ENCODE measurements at places on chromosomes 12 and 14.
A peak's percentile ranks its signal among the peaks of the same experiment; 100 is the strongest.

DNA sequence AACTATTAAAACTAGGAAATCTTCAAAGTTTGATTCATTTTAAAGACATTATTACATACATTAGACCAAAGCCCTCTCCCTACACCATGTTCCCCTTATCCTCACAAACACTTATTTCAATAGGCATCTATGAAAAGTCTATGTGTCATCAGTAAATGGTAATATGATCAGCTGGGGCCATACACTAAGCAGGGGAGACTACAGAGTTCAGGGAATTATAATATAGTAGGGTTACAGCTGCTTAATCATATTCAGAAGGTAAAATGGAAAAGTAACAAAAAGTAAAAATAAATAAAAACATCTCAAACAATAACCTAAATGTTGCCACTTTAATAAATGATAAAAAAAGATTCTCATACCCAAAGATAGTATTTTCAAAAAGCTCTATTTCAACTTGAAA, 29.1 kb downstream of the PAWR start:
- no peak for DNase-seq

- DNase-seq = peak; percentile 79
Measured at GRCh38 chr12:101857043-101857558, 20.3 kb upstream of the DRAM1 start.

DNA sequence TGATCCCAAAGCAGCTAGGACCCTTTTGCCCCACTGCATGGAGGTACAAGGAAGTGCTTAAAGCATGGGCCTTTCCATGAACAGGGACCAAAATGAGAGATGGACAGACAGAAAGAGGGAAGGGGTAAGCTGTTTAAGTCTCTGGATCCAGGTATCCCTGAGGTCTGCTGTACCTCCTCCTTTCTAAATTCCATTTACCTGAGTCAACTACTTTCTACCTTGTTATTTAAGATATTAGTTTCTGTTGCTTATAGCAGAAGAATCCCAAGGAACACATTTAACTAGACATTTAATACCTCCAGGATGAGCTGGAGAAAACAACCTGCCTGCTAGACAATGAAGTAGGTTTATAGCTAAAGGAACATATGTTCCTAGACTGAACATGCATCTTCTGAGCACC, 157.6 kb upstream of the TMCC3 start:
- DNase-seq = no peak

- DNase-seq = no peak
Measured at GRCh38 chr14:61558271-61558670, 137.0 kb upstream of the HIF1A start.

DNA sequence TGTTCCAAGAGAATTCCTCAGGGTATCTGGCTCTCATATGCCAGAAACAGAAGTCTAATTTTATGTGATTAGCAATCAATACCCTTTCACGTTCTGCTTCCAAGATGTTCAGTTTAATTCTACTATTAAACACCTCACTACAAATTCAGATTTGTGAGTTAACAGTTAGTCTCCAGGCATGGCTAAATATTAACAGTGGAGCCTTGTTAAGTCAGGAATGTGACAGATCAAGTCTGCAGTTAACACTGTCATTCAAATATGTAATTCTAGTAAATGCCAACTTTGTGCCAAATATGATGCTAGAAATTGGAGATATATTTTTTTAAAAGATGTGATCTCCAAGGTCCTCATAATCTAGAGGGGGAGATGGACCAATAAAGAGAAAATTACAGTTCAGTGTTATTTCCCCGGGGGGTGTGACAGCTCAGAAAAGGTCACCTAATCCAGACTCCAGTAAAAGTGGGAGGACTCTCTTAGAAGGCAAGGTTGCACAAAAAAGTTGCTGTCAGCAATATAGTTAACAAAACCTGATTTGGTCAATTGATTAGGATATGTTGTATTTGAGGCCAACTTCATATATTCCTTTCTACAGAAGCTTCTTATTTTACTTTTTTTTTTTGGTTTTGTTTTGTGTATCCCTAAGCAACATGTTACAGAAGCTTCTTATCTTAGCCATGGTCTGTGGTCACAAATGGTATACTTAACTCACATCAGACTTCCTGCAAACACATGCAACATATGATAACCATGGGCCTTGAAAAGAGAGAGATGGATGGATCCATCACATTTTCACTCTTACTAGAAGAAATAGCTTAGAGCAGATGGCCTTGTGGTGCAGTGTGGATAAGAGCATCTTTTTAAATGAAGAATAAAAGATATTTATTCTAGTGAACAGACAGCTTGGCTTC, 18.4 kb upstream of the RNU6-7 start:
- DNase-seq = no peak

GRCh38 chr12:130437555-130438242, 100.0 kb downstream of the PIWIL1 start:
- no peak for DNase-seq

- DNase-seq = peak; percentile 22
Measured at GRCh38 chr12:45666816-45667215, 62.7 kb upstream of the ARID2 start.

All from GM03348 (cell line).